ENCODE measurements at places on chromosomes 11 and 22. TPM values are rescaled to one million over a fixed set of nuclear protein-coding genes. Genes with fewer than 3 reads are reported as not detected.

- peaks cover 8% of the 10 kb centered on the region for H3K4me1 ChIP-seq
- DNase-seq = no peak
- H3K27ac ChIP-seq = no peak overlapping the region
These were observed 642 bp upstream of the SEPTIN3 start for GRCh38 chr22:41968601-41969000.

DNA sequence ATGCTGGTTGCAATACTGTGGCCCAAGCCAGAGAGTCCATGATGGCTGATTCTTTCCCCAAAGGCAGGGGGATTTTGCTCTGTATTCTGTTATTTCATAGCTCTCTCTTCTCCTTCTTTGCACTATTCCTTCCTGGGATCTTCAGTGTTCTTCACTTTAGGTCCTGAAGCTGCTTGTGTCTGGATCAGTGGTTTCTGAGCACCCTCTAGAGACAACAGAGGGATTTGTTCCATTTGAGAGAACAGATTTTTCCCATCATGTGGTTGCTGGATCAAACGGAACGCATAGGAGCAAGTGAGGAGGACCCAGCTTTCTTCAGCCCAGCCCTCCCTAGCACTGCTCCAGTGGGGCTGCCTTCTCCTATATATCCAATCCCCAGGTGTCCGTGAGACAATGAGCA lies 68.7 kb upstream of the SYN3 start:
- H3K4me1 ChIP-seq = no peaks in the 10 kb centered on the region
- H3K4me3 ChIP-seq = no peak overlapping the region
- H3K27me3 ChIP-seq = peaks cover 10% of the 10 kb centered on the region
- H3K27ac ChIP-seq = no peak overlapping the region
- H3K36me3 ChIP-seq = no peaks in the 10 kb centered on the region
- no peak for DNase-seq

DNA sequence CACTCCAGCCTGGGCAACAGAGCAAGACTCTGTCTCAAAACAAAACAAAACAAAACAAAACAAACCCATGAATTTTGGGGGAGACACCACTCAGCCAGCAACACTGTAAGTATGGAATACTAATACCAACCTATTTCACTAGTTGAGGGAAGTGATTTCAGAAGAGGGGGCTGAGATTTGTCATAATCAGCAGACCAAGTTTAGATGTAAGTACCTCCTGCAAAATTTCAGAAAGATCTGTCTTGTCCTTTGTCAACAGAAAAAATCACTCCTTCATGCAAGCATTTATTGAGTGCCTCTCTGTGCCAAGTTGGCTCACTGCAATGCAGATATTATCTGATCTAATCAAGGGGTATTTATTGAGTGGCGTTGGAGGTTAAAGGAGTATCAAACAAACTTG lies 23.4 kb upstream of the ADA2 start:
- no peak overlapping the region for H3K4me3 ChIP-seq
- no peaks in the 10 kb centered on the region for H3K36me3 ChIP-seq
- no peaks in the 10 kb centered on the region for H3K27me3 ChIP-seq
- peaks cover 25% of the 10 kb centered on the region for H3K4me1 ChIP-seq
- no peak overlapping the region for H3K27ac ChIP-seq

GRCh38 chr11:36385121-36385970 lies 89.3 kb downstream of the PRR5L start:
- H3K36me3 ChIP-seq = peaks cover 5% of the 10 kb centered on the region
- DNase-seq = peak; percentile 8
- H3K27me3 ChIP-seq = peaks cover 8% of the 10 kb centered on the region
- H3K4me1 ChIP-seq = peaks cover 34% of the 10 kb centered on the region

The C11orf97 gene
- not detected for total RNA-seq

The GVQW3 gene
- total RNA-seq = 3.8 TPM
